Activated CD4-positive, alpha-beta T cell treated with anti-CD3 and anti-CD28 coated beads for 24 hours (primary cell): ENCODE measurements at places on chromosomes 7 and 10.
A peak's percentile ranks its signal among the peaks of the same experiment; 100 is the strongest.

- no peak for DNase-seq
Measured at GRCh38 chr10:122019414-122019975, 30.5 kb downstream of the TACC2 start.

GRCh38 chr7:21891291-21891690 lies 54.4 kb downstream of the CDCA7L start:
- no peak for DNase-seq

DNA sequence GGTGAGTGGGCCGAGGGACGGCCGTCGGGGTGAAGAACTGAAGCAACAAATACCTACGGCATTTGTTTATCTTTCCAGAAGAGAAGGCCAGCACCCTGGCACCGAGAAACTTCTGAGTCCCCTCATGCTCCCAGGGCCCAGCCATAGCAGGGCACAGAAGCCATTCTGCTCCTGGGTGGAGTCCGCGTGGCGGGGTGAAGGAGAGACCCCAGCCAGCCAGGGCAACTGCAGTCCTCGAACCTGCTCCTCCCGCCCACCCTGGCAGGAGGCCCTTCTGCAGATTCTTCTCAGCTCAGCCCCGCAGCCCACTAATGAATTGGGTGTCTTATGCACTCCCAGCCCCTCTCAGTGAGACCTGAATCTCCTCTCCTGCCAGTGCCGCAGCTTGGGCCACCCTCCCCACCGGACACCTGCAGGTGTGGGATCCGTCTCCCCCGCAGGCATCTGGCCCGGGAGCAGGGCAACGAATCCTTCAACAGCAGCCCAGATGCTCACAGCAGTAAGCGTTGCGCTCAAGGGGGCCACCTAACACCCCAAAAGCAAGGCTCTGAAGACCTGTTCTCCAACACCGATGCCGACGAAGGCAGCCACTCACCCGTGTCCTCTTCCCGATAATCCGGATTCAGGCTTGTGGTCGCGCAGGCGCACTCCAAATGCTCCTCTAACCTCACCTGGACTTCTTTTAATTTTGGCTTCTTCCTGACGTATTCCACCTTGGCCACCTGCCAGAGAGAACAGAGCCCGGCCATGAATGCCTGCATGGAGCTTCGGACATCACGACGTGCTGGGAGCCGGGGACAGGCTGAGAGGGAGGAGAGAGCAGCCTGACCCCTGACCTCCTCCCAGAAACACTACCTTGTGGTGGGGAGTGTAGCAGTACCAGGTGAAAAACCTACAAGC lies 18.9 kb downstream of the PDGFA start:
- DNase-seq = no peak

- no peak for DNase-seq
Measured at GRCh38 chr10:128850647-128851046, 616.4 kb upstream of the MGMT start.

DNA sequence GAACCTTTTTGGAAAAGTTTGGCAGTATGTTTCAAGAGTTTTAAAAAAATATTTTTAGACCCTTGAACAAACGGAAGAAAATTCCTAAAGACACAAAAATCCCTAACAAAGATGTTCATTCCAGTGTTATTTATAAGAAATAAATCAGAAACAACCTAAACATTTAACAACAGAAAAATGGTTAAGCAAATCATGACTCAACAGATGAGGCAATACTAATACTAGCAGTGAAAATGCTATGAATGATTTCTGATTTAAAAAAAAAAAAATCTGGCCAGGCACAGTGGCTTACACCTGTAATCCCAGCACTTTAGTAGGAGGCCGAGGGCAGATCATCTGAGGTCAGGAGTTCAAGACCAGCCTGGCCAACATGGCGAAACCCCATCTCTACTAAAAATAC lies 61.0 kb downstream of the ARHGAP12 start:
- no peak for DNase-seq

DNA sequence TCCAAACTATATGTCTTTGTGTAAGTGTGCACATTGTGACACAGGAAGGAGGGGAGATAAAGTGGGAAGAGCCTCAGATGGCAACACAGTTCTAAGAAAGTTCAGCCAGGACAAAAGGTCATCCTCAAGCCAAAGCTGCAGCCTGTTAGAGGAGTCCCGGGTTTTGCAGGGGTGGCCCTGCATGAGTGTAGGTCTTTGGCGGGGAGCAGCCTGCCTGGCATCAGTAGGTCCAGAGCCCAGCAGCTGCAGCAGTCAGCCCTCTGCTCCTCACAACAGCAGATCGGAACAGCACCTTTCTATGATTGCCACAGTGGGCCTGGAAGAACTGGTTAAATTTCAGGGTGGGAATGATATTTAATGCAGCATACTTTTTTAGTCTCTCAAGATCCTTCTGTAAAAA lies 13.5 kb upstream of the VDAC2 start:
- no peak for DNase-seq

DNA sequence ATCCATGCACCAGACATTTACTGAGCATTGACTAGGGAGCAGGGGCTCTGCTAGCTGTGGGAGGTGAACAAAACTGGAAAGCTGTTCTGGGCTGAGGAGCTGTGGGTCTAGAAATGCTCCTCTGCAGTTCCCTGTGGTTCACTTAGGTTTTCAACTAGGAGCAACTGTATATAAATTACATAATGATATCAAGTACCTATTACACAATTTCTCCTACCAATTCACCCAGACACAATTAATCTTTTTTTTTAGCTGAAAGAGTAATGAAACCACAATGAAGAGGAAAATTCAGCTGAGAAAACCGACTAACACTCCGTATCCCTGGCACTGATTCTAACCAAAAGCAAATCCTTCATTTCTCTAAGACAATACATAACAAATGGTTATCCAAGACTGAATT lies 39.4 kb downstream of the COL28A1 start:
- DNase-seq = no peak

GRCh38 chr7:31104361-31105255 lies 52.5 kb downstream of the ADCYAP1R1 start:
- DNase-seq = no peak

- DNase-seq = no peak
Measured at GRCh38 chr7:133547981-133548380, 295.1 kb downstream of the EXOC4 start.

GRCh38 chr7:105945848-105946247 lies 17.2 kb upstream of the CDHR3 start:
- DNase-seq = no peak

GRCh38 chr7:66899552-66900280 lies 21.3 kb upstream of the TMEM248 start:
- no peak for DNase-seq

GRCh38 chr7:2431260-2431867 lies 28.0 kb downstream of the CHST12 start:
- peak; percentile 32 for DNase-seq

GRCh38 chr10:85720931-85721590 lies 645.5 kb downstream of the GRID1 start:
- no peak for DNase-seq

DNA sequence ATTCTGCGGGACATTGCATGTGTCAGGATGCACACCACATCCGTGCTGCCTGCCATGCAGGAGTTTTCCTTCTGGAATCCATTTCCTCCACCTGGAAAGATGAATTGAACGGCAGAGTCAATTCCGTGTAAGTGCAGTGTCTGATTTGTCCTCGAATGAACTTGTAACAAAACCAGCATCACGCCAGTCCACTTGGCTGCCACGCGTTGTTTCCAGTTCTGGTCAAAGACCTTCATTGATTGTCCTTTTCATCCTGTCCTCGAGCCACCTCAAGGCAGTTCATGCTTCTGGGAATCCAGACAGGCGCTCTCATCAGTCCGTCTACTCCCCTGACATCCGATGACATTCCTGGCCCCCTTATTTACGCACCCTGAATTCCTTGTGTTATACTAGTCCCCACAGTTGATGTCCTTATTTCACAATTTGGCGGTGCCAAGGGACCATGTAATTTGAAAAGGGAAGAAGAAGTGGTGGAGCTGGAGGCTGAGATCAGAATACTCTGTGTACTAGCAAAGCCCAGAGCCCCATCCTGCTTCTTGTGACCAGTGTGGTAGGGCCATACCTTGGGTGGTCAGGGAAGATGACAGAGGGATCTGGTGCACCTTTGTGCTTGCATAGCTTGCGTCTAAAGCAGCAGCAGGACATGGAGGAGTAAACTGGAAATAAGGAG lies 502.2 kb downstream of the PLXNA4 start:
- no peak for DNase-seq
